ENCODE measurements at places on chromosomes 2 and 18.

GRCh38 chr2:73939419-73939818, 12.7 kb downstream of the DGUOK start:
- DNase-seq = no peak

DNA sequence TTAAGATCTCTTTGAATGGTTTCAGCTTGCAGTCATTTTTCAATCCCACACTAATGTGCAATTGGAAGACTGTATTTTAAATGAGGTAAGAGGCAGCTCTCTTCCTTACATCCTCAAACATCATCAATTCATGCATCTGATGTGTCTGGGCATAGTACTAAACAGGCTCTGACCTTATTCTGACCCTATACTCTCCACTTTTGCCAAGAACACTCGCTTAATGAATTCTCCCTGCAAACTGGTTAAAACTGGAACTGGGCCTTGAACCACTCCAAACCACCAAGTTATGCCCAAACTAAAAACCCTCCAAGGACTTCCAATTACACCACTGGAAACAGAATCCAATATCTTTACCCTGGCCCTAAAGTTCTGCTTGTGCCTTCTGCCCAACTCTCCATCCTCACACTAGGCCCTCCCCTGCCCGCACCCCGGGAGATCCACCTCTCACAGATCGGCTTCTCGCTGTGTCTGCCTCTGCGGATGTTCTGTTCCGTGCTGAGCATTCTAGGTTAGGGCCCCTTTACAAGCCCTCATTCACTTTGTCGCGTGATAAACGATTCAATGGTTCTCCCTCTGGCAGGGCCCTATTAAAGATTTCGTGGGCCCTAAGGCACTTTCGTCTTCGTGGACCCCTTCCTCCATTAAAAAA, 1.2 kb downstream of the M1AP start:
- no peak for DNase-seq

DNA sequence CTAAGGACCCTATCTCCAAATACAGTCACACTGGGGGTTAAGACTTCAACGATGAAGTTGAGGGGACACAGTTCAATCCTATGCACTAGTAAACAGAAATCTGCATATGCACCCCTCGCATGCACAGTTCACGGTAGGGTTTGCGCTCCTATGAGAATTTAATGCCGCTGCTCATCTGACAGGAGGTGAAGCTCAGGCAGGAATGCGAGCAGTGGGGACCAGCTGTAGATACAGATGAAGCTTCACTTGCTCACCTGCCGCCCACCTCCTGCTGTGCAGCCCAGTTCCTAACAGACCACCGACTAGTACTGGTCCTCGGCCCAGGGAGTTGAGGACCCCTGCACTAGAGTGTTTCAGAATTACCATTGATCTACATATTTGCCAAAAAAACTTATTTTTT, 40.0 kb upstream of the FAHD2A start:
- DNase-seq = no peak

DNA sequence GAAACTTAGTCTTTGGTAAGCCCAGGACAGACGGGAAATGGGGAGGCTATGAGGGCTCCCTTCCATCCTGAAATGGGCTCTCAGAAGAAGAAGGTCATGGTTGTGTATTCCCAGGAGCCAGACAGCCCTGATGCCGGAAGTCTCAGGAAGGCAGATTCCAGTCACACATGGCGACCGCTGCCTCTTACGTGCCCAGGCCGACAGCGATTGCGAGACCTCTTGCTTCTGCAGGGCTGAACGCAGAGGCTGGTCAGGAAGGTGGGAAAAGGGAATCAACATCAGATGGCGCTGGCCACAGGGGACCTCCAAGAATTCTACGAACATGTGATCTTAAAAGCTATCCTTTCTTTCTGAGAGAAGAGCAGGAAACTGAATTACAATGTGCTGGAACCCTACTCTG, 22.8 kb upstream of the SH3BP4 start:
- no peak for DNase-seq

GRCh38 chr2:213016984-213017351, 134.4 kb downstream of the IKZF2 start:
- no peak for DNase-seq

- DNase-seq = no peak
Measured at GRCh38 chr2:217861334-217861877, 141.4 kb downstream of the TNS1 start.

DNA sequence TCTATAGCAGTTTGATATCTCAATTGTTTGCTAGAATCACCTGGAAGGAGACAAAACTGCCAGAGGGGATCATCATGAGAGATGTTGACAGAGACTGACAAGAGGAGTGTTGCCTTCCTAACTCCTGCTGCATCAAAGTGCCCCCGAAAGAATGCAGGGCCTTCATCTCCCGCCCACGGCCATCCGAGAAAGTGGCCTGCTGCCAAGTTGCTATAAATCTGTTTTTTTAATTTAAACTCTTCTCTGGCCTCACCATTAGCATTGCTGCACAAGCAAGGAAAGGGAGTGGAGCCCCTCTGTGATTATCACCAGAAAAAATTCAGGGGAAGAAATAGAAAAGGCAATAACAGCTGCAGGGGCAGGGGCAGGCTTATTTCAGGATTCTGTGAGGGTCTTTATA, 238.1 kb upstream of the EPHA4 start:
- DNase-seq = no peak

DNA sequence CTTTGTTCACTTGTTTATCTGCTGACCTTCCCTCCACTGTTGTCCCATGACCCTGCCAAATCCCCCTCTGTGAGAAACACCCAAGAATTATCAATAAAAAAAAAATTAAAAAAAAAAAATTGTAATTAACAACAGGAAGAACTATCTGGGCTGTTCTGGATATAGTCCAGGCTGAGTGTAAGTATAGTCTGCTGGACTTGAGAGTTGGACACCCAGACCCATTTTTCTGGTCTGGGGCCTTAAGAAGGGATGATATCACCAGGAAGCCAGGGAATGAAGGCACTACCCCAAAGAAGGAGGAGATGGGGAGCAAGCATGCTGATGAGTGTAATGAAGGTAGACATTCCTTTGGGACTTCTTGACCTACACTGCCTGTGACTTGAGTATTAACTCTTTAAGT, 72.1 kb upstream of the ZFP36L2 start:
- DNase-seq = no peak

GRCh38 chr2:223109341-223109740, 57.4 kb downstream of the KCNE4 start:
- DNase-seq = no peak

DNA sequence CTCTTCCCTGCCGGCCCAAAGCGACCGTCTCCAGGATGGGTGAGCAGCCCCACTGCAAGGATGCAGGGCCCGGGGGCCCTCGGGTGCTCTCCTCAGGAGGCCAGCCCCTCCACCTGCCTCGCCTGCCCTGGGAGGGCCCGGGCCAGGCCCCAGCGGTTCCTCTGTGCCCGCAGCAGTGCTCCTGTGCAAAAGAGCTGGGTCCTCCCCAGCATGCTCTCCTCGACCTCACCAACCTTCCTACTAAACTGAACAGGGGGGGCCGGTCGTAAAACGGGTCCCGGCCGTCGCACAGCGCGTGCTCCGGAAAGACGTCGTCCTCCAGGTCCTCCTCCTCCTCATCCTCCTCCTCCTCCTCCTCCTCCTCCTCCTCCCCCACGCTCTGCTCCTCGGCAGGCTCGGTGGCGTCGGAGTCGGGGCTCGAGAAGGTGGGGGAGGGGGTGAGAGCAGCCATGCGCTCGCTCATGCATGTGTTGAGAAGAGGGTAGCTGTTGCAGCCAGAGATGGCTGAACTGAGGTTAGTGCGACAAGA, 62.9 kb downstream of the KIF1A start:
- no peak for DNase-seq

DNA sequence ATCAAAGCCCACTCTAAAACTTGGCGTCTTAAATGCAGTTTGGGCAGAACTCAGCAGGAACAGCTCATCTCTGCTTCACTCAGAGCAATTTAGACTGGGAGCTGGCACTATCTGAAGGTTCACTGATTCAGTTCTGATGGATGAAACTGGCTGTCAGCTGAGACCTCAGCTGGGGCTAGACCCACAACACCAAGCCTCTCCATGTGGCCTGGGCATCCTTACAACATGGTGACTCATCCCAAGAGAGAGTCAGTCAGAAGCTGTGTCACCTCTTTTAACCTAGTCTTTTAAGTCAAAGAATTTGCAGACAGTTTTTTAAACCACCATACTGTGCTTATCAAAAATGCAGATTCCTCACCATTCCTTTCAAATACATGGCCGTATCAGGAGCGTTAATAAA, 62.6 kb upstream of the ZNF397 start:
- DNase-seq = no peak

GRCh38 chr2:239003624-239004273, 155.9 kb downstream of the TWIST2 start:
- DNase-seq = no peak

DNA sequence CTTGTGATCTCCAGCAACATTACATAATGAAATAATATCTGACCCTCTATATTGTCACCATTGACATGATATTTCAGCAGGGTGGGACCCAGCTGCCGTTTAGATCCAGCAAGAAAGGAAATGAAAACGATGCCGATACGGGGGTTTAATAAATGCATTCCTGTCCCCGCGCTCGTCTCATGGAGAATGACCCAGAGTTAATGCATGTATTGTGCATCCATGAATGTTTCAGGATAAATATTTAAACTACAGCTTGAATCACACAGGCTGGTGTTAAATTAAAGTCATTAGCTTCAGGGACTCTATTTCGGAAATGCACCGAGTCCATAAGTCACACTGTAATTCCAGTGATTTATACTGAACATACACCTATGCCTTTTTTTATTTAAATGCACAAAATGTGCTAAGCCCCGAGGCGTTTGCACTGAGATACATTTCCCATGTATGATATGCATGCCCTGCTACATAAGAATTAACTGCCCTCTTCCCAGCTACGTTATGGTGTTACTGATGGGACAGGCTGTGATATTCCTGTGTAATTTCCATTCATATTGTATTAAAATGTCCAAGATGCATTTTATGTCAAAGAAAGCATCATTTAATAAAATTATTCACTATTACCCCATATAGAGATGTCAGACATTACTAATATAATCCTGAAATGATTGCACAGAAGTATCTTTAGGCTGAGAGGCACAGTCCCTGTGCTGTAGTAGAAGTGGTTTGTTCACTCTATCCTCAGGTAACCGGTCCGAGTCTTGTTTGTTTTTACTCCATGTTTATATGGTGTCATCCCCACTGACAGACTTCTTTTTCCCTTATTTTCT, 109.3 kb upstream of the ZNF516 start:
- DNase-seq = no peak

- DNase-seq = no peak
Measured at GRCh38 chr2:32701806-32702205, 74.0 kb downstream of the TTC27 start.

GRCh38 chr2:171279983-171280790, 119.5 kb upstream of the TLK1 start:
- DNase-seq = no peak

DNA sequence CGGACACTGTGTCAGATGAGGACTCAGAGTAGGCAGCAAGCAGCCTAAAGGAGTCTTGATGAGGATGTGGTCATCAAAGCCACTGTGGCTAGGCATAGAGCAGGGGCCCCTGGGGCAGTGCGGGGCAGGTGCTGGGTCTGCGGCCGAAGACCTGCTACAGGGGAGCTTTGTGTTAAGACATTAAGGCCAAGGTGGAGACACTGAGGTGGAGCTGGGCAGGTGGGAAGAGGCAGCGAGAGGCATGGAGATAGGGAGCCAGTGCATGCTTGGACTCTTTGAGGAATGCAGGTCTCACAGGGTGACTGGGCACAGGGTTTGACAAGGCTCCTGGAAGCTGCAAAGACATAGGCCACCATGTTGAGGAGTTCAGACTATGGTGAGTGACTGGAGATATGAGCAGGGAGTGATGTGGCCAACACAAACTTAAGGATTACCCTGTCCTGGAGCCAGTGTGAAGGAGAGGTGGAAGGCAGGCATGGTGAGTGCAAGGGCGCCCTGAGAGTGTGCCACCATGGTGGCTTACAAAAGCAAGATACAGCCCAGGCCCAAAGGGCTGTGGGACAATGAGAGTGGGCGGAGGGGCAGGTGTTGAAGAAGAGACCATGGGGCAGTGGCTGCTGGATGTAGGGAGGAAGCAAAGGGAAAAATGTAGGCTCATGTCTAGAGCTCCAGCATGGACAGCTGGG, 450.9 kb upstream of the HS6ST1 start:
- DNase-seq = no peak

- DNase-seq = no peak
Measured at GRCh38 chr2:88838165-88838635, 146.7 kb downstream of the RPIA start.

GRCh38 chr18:49028091-49028490, 77.3 kb upstream of the SMAD7 start:
- no peak for DNase-seq

- DNase-seq = no peak
Measured at GRCh38 chr18:73715210-73715670, 432.4 kb downstream of the FBXO15 start.

DNA sequence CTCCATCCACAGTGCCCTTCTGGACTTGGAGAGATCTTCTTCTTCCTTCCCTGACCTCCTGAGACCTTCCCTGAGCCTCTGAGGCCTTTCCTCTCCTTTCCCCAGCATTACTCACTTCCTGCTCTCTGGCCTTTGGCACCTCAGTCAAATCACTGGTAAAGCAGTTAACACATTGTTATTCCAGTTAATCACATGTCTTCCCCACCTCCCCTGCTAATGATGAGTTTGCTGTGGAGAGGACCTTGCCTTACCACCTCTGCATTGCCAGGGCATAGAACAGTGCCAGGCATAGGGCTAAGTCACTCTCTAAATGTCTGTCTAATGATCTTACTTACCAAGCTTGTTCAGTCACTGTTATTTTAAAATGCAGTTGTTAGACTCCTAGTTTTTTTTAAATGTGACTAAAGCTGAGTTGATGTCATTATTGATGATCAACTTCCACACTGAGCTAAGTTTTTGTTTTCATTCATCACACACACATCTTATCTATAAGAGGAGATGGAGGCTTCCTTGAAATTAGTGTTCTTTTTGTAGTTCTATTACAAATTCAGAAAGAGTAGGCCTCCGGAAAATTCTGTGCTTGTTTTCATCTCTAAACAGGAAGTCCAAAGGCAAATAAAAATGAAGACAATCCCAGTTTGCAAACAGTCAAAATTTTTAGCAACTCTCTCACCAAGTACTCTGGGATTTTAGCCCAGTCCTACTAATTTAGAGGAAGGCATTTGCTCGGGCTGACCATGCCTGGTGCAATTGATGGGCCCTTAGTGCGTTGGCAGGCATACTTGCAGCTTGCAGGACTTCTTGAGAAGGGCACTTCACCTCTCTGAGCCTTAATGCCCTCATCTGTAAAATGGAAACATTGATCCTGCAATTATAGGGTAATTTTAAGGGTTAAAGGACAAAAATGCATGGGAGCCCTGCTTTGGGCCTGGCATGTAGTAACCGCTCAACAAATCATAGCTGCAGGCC, 113.7 kb upstream of the SPRED2 start:
- no peak for DNase-seq

DNA sequence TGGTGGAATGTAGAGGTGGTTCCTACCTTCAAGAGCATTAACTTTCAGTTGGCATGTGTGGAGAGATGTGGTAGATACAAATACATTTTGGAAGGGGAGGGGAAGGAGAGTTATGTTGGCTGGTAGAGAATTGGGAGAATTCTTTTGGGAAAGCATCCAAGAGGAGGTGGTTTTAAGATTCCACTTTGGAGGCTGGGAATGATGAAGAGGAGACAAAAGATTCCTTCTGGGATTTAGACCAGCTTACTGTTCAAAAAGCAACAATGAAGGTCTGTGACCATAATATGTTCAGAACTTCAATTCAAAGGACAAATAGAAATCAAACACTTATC, 120.8 kb upstream of the FOSL2 start:
- no peak for DNase-seq
